ENCODE measurements at places on chromosomes 2 and 18.

DNA sequence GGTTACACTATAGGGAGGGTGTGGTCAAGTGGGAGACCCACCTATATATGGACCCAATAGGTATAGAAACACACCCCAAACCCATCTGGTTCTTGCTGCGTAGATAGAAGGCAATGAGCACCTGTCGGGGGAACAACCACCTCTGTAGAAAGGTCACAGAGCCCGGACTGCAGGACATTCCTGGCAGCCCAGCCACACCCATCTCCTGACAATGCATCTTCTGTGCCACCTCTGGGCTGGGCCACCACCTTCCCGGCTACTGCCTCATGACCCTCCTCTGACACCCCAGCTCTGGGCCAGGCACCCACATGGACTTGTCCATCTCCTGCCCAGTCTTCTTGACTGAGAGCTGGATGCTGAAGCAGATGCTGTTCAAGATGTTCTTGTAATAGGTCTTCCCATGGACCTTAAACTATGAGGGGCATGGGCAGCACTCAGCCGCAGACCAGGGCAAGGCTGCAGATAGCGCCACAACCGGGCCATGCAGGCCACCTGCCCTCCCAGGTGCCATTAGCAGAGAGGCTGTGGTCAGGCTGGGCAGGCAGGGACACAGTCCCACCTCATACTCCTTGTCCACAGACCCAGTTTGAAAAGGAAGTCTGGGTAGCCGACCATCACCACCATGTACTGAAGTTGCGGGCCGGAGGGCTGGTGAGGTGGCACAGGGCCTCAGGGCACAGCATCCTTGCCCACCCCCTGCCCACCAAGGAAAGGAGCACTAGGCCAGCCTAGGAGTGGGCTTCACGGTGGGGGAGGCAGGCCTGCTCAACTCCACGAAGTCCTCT, 9.3 kb downstream of the ALPG start:
- no peak for DNase-seq

- DNase-seq = no peak
These were observed 159.6 kb downstream of the DCC start for GRCh38 chr18:52499644-52500043.

DNA sequence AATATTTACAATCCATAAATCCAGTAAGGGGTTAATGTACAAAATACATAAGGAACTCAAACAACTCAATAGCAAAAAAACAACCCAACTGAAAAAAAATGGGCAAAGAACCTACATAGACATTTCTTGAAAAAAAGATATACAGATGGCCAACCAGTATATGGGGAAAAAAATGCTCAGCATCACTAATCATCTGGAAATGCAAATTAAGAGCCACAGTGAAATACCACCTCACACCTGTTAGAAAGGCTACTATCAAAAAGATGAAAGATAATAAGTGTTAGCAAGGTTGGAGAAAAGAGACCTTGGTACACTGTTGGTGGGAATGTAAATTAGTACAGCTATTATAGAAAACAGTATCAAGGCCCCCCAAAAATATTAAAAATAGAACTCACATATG, 14.6 kb downstream of the AP1S3 start:
- DNase-seq = no peak

- no peak for DNase-seq
These were observed 29.2 kb downstream of the MYO1B start for GRCh38 chr2:191274413-191274815.

DNA sequence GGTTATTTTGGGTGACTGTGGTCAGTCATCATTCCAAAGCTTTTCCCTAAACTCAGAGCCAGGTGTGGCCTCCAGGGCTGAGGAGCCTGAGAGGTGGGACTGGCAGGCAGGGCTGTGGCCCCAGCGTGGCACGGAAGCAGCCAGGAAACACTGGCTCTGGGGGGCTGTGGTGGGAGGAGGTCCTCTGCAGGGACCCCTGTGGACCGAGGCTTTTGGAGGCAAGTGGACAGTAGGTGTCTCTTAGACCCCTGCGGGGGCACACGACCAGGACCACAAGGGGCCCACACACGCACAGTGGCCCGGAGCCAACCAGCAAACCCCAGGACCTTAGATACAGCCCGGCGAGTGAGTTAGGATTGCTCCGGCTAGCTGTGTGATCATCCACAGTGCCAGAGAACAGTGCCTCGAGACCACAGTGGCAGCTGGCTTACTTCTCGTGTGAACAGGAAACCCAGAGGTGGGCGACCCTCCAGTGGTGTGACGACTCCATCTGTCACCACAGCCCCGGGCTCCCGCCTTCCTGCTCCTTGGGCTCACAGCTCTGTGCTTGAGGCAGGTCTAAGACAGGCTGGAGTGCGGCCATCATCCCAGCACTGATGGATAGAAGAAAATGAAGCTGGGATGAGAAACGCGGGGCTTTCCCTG, 1.6 kb upstream of the RTP5 start:
- DNase-seq = no peak

- DNase-seq = no peak
These were observed 147.9 kb upstream of the ACAA2 start for GRCh38 chr18:49961271-49961670.

GRCh38 chr18:3002732-3003131, 10.2 kb downstream of the LPIN2 start:
- no peak for DNase-seq

GRCh38 chr2:71678874-71679273, 225.5 kb downstream of the DYSF start:
- DNase-seq = no peak

GRCh38 chr2:61670591-61671501, 132.7 kb upstream of the XPO1 start:
- no peak for DNase-seq

DNA sequence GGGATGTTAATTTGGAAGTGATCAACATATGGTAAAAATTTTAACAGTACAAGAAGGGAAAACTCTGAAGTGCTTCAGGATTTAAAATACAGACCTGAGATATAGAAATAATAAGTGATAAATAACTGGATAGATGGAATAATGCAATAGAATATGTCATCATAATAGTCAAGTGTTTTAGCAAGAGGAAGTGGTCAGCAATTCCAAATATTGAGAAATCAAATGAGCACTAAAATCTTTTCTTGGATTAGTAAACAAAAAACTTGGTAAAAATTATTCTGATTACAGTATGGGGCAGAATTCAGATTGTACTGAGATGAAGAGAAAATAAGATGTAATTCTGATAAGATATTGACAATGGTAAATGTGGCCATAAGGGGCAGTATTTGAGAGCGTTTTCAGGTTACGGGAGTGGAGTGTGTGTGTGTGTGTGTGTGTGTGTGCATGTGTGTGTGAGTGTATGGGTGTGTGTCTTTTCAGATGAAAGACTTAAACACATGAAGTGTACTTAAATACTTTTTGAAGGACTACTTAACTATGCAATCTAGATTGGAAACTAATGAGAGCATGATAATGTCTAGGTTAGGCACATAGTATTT, 217.9 kb upstream of the ITGA4 start:
- DNase-seq = no peak

Measured in activated T-cell treated with anti-CD3 and anti-CD28 coated beads for 1 hour (primary cell).